ENCODE measurements at places on chromosomes 1 and 21.

DNA sequence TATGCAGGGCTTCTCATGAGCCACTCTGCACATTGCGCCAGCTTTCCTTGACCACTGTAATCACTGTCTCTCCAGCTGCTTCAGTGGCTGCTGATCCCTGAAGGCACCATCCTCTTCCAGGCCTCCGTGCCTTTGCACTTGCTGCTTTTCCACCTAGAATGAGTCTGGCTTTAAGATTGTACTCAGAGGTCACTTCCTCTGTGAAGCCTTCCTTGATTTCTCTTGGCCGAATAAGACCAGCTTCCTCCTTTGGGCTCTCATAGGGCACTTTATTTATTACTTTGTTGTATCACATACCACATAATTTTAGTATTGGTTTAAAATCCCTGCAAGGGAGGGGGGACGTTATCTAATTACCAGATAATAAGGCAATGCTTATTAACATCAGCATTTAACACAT is 10.6 kb downstream of the CACNA1E start:
- DNase-seq, result no peak

- DNase-seq, result no peak
Measured at GRCh38 chr1:26717017-26717491, 21.2 kb downstream of the ARID1A start.

GRCh38 chr1:168907053-168907452 is 178.0 kb upstream of the DPT start:
- DNase-seq, result no peak

GRCh38 chr1:41764656-41765055 is 154.1 kb downstream of the HIVEP3 start:
- no peak for DNase-seq

GRCh38 chr1:235417086-235417697 is 50.0 kb downstream of the TBCE start:
- peak; percentile 31 for DNase-seq

DNA sequence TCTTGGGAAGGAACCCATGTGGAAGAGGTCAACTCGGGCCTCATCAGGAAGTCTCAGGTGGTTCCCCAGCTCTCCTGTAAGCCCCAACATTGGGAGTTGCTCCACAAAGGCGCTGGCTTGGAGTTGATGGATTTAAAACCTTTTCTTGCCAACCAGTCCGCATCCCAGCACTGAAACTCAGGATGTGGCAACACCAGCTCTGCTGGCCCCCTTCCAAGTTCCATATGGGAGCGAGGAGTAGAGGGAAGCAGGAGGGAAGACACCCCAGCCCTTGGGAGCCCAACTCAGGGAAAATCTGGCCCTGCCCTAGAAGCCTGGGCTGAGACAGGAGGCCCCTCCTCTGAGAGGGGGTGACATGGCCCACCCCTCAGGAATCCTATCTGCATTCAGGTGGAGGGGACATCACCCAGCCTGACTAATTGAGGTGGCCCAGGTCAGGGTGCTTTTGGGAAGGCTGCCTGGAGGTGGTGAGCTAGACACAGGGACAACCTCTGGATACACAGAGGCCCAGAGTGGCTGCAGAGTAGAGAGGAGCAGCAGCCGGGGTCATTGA is 33.1 kb upstream of the DMBX1 start:
- DNase-seq, result no peak

DNA sequence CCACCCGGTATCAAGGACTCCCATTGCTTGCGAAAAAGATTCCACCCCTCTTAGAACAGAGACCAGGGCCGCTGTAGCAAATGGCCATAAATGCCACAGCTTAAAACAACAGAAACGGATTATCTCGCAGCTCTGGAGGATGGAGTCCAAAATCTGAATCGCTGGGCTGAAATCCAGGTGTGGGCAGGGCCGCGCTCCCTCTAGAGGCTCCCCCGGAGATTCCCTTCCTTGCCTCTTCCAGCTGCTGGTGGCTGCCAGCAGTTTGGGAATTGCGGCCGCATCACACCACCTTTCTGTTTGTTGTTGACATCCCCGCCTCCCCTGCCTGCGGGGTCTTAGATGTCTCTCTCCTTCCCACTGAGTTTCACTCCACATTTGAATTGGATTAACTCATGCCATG is 15.6 kb downstream of the PDE9A start:
- no peak for DNase-seq

- no peak for DNase-seq
Measured at GRCh38 chr21:46063227-46063626, 34.7 kb upstream of the COL6A2 start.

GRCh38 chr1:52919051-52919722 is 2.4 kb downstream of the ECHDC2 start:
- DNase-seq, result no peak

- no peak for DNase-seq
Measured at GRCh38 chr1:110088739-110089316, 18.4 kb upstream of the ALX3 start.

GRCh38 chr1:42336978-42337377 is 1.9 kb upstream of the FOXJ3 start:
- no peak for DNase-seq

- no peak for DNase-seq
Measured at GRCh38 chr21:34992736-34993398, 56.2 kb downstream of the RUNX1 start.

Data from right kidney (tissue), 9 donors.